ELF-1 (cell line): ENCODE measurements at places on chromosomes 7 and 10.

- no peak for DNase-seq
Measured at GRCh38 chr10:132677096-132677472, 108.9 kb downstream of the NKX6-2 start.

DNA sequence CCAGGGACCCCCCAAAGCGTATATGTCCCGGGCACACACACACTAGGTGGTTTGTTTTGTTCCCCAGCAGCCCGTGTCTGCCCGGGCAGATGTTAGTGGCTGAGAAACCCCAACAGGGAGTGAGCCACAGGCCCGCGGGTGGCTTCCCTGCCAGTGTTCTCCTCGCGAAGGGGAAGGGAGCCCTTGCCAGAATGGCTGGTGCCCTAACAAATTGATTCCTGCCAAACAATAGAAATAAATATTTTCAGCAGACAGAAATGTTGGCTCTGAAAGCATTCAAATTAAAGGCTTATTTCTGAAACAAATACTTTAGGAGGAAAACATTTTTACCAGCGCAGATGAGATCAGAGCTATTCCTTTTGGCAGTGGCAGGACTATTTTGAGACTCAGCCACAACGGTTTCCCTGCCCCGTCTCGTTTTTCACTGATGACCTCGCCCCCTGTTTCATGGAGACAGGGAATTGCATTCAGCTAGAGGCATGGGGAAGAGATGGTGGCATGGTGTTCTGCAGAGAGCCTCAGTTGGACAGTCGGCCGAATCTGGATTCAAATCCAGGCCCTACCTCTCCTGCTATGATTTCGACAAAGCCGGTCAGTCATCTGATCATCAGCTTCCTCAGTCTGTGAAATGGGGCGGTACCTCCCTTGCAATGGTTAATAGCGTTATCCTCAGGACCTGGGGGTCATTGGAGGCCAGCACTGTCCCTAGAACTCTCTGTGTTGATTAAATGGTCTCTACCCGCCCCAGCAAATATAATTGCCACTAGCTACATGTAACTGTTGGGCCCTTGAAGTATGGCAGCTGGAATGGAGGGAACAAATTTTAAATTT lies 84.5 kb downstream of the CUX1 start:
- no peak for DNase-seq

GRCh38 chr10:4663162-4663992 lies 162.6 kb upstream of the AKR1E2 start:
- DNase-seq: peak; percentile 85

GRCh38 chr7:35991511-35992232 lies 161.4 kb upstream of the EEPD1 start:
- no peak for DNase-seq

GRCh38 chr7:37359662-37360444 lies 88.8 kb downstream of the ELMO1 start:
- DNase-seq: no peak

- DNase-seq: no peak
Measured at GRCh38 chr10:70492786-70493659, 14.5 kb downstream of the PALD1 start.

DNA sequence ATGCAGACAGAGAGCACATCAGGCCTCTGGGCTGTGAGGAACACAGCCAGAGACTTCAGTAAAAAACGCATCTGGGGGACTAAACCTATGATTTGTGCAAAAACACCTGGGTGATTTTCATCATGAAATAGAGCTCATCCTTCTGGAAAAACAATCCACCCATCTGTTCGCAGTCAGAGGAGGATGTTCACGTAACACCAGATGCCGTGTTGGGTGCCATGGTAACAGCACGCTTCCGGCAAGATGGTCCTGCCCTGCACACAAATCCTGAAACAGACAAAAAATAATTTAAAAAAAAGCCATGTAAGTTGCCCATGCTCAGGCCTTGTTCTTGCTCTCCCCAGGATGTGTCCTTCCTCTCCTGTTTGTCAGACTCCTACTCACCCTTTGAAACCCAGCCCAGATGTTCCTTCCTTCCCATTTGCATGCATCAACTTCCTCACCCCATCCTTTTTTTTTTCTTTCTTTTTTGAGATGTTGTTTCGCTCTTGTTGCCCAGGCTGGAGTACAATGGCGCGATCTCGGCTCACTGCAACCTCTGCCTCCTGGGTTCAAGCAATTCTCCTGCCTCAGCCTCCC lies 28.3 kb upstream of the GNA12 start:
- no peak for DNase-seq

- DNase-seq: no peak
Measured at GRCh38 chr10:12720217-12720981, 281.1 kb downstream of the CCDC3 start.

DNA sequence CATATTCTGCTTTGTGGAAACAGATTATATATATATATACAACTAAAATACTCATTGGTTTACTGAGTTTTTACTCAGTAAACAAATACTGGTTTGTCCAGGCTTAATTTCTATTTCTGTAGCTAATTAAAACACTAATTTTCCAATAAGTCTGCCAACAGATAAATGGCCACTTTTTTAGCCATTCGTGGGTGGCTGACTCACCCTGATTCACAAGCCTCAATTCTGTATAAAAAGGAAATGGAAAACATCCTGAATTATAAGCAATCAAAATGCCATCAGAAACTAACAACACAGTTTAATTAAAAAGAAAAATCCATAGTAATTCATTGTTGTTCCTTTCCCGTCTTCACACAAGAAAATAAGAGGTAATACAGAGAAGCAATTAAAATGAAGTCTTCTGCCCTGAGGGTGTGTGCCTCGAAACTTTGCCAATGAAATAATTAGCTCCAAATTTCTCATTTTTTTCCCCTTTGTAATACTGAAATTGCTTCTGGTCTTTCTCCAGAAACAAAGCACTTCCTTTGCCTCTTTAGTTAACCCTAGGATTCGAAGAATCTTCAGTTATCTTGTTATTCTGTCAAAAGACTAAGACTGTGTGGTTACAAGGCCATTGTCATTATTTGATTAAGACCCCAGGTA lies 118.7 kb upstream of the PTN start:
- DNase-seq: no peak

DNA sequence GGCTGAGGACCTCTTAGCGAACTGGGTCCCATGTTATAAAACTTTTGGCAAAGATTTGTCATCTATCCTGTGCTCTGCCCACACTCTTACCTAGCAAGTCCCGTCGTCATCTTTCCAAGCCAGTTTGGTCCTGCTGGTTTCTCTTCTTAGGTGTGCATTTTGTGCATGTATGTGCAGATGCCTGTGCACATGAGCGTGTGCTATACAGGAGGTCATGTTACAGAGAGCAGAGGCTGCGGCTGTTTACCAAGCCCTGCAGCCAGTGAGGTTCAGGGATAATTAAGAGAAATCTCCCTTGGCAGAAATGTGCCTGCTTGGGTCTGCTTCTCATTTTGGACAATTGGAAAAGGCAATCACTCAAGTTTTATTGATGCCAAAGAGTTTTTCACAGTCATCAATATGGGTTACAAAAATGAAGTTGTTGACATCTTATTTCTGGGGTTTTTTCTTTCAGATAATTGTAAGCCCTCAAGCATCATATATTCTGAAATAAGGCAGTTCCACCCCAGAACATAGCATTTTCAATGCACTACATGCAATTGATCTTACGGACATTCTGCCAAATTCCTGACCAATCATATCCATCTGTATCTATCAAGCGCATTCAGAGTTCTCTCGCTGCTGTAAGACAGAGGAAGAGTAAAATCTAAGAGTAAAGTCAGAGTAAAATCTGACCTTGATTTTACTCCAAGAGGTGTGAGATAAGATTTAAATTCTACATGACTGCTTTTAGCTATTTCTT lies 361.4 kb upstream of the ZNF32 start:
- no peak for DNase-seq

DNA sequence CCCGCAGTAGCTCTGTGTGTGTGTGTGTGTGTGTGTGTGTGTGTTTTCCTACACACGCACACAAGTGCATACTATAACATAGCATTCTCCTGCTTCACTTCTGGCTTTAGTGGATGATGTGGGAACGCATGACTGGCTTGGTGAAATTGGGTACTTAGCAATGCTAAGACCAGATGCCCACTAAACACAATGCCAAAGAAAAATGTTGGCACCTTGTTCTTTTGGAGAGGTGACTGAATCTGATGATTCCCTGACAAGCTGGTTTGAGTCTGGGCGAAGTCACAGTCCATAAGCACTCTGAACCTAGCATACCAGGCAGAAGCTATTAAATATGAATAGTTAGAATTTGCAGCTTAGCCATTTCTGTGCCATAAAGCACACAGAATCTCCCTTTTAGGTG lies 68.0 kb upstream of the CDCA7L start:
- no peak for DNase-seq

- no peak for DNase-seq
Measured at GRCh38 chr7:32053204-32053603, 17.0 kb downstream of the PDE1C start.

- peak; percentile 23 for DNase-seq
Measured at GRCh38 chr7:131826960-131827359, 270.5 kb upstream of the PODXL start.

DNA sequence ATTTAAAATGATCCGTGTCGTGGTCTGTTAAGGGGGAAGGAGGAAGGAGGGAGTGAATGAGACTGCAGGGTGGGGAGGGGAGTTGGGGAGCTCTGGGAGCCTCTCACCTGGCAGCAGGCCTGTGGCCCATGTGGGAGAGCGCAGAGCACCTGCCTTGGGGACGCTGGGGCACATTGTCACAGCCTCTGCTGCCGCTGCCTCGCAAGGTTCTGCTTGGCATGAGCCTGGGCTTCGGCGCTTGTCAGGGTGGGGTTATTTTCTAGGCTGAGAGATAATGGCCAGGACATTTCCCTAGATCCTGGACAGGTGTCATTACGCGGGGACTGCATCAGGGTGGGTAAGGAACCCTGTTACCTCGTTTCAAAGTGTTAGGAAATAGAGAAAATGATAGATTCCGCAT lies 2.2 kb upstream of the SUN1 start:
- no peak for DNase-seq

- peak; percentile 34 for DNase-seq
Measured at GRCh38 chr7:69739931-69740431, 141.7 kb downstream of the AUTS2 start.

DNA sequence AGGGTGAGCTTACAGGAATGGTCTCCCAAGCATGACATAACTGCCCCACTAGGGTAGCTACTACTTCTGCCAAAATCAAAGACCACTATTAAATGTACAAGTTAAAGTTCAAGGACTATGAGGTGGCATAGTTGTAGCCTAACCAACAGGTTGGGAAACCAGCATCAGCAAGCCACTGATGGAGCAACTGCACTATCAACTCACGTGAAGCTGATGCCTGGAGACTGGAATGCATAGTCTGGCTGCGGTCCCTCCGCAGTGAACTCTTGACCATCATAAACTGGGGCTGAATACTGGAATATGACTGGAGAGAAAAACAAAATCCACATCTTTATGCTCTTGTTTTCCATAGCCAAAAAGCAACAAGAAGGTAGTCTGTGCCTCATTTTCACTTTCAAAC lies 541.4 kb downstream of the DNAJB9 start:
- DNase-seq: no peak

DNA sequence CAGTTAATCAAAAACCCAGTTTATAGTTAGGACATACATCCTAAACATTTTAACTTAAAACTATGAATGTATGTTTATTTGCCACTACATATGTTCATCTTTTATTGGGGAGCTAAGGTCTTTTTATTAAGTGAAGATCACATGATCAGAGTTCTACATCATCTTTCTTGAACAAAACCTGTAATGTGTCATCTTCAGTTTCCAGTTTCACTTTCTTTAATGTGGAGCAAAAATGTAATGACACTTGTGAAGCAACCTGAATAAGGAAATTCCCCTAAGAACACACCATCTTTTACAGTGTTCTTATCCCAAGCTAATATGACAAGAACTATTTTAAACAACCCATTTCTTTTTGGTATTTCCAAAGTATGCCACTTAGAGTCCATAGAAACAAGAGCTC lies 166.7 kb upstream of the BET1 start:
- no peak for DNase-seq

GRCh38 chr10:7436490-7437100 lies 25.8 kb upstream of the SFMBT2 start:
- no peak for DNase-seq

GRCh38 chr7:47478926-47479711 lies 102.8 kb downstream of the TNS3 start:
- DNase-seq: no peak

DNA sequence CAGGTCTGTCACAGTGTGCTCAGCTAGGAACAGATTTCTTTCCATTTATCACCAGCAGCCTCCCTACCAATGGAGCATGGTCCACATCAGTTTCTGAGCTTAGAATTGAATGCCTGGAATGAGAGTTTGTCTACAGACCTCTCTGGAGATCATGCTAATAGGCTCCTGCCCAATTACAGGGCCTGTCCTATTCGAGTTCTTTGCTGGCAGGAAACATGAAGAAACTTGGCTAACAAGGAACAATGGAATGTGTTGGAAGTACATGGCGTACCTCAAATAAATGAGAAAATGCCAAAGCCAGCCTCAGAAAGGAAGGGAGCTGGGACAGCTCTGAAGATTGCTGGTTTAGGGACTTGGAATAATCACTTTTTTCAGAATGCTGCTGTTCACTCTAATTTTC lies 186.0 kb upstream of the AKR1E2 start:
- DNase-seq: no peak

GRCh38 chr7:73865738-73866445 lies 4.9 kb downstream of the TMEM270 start:
- DNase-seq: peak; percentile 46

- DNase-seq: peak; percentile 75
Measured at GRCh38 chr7:154953006-154953684, 49.8 kb downstream of the PAXIP1 start.

DNA sequence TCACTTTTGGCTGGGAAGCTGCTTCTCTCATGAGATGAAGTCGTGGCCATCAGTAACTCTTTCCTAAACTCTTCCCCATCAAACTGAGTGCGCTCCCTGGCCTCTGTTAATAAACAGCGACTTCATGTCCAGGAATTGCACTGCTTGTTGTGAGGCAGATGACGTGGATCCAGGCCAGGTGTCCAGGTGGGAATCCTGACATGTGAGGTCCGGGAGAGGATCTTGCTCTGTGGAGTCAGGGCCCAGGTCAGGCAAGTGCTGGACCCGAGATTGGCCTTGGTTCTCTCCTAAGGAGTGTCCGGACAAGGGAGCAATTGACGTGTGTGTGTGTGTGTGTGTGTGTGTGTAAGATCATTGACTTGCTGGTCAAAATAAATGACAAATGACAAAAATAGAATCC lies 362.7 kb downstream of the GLRX3 start:
- no peak for DNase-seq
